ENCODE measurements at places on chromosomes 12 and 14.

GRCh38 chr12:63389211-63389610, 238.2 kb upstream of the AVPR1A start:
- DNase-seq, result no peak

GRCh38 chr14:79331830-79332229, 879.5 kb downstream of the DIO2 start:
- no peak for DNase-seq

DNA sequence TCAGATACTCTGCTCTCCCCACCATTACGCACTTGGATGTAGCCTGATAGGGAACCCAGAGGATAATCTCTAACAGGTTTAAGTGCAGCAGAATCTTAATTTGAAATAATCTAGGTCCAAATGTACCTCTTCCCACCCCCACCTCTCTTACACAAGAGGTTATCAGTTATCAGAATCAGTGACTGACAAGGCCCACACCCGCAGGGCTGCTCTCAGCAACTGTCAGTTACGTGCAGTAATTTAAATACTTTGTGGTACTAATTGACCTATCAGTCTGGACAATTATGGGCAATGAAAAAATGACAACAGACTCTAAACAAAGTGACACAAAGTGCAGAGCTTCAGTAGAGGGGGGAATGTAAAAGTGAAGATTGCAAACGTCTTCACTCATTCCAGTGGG, 74.0 kb downstream of the CLIP1 start:
- no peak for DNase-seq

DNA sequence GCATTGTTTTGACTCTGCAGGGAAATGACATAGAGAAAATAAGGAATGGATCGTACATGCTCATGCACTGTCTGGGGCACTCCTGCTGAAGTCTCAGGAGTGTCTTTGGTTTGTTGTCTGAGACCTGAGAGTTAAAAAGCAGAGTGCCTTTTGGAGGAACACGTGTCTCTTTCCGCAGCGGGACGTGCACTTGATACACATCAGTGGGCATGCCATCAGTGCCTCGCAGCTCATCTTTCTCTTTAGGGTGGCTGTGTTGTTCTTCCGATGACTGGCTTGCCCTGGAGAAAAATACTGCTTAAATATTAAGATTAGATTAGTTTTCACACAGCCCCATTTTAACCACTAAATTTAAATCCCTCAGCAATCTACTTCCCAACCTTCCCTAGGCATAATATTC, 835.9 kb downstream of the DIO2 start:
- DNase-seq, result no peak

- DNase-seq, result no peak
Measured at GRCh38 chr14:24595073-24595808, 14.2 kb downstream of the GZMH start.

- DNase-seq, result no peak
Measured at GRCh38 chr14:44404036-44404435, 103.0 kb downstream of the FSCB start.

DNA sequence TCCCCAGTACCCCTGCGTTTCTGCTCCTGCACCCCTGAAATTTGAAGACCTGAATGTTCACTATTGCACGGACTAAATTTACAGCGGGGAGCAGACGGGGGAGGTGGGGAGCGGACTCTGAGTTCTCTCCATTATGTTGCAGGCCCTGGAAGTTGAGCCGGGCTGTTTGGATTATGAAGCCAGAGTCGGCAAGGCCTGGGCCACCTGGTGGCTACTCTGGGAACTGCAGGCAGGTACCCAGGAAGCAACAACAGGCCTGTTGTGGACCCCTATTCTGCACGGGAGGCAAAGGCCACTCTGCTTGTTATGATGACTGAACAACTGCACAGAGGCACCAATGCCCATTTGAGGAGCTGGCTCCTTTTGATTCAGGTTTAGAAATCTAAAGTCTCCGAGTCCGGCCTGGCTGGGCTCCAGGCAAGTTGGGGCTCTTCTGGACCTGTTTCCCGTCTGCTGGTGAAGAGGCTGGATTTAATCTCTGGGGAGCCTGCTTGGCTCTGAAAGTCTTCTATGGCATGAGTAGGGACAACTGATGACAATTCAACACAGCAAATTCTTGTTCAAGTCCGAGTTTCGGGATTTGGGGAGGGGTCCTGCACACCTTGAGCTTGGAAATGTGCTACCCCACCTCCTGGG, 34.1 kb upstream of the FAM181A start:
- no peak for DNase-seq

DNA sequence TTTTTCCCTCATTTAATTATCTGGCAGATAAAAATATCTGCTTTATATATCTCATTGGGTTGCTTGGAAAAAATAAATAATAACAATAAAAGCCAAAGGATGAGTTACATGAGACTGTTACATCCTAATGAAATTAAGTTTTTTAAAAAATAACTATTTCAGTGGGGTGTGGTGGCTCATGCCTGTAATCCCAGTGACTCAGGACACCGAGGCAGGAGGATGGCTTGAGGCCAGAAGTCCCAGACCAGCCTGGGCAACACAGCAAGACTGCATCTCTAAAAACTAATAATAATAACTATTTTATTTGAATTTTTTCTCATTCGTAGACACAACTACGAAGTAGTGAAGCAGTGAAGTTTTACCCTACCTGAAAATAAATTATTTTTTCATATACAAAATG, 103.3 kb downstream of the BCAT1 start:
- DNase-seq, result no peak

- DNase-seq, result no peak
Measured at GRCh38 chr12:39103552-39104165, 198.3 kb upstream of the CPNE8 start.

GRCh38 chr14:35355981-35356841, 48.3 kb downstream of the NFKBIA start:
- no peak for DNase-seq

GRCh38 chr14:22508150-22508457, 80.9 kb downstream of the DAD1 start:
- DNase-seq, result no peak
